Central memory CD4-positive, alpha-beta T cell (primary cell): ENCODE measurements at places on chromosomes 5 and 9.

DNA sequence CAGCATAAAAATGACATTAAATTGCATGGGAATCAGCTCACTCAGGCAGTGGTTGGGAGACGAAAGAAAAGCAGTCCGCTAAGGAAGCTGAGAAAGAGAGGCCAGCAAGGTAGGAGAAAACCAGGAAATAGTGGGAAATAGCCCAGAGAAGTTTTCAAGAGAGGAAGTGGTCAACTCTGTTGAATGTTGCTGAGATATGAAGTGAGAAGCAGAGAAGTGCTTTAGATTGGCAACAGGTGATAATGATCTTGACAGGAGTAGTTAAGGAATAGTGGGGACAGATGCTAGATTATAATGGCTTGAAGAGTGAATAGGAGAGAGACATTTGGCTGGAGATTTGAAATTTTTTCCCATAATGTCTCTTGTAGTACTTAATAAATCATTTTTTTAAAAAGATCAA is 30.8 kb downstream of the CNTRL start:
- no peak for DNase-seq

GRCh38 chr9:108049671-108050494 is 560.3 kb upstream of the KLF4 start:
- DNase-seq, result no peak

DNA sequence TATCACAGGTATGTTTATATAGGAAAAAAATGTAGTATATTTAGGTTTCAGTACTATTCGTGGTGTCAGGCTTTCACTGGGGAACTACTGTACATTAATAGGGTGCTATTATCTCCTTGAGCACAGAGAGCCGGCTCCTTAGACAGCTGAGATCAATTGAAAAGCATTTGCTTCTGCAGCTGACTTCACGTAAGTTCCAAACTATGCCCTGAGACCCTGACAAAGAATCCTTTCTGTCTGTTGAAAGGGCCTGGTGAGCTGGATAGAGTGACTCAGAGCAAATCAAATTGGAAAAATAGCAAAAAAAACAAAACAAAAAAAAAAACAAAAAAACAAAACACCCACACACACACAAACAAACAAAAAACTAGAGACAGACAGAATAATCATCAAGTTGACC is 652.0 kb downstream of the MTRR start:
- no peak for DNase-seq

DNA sequence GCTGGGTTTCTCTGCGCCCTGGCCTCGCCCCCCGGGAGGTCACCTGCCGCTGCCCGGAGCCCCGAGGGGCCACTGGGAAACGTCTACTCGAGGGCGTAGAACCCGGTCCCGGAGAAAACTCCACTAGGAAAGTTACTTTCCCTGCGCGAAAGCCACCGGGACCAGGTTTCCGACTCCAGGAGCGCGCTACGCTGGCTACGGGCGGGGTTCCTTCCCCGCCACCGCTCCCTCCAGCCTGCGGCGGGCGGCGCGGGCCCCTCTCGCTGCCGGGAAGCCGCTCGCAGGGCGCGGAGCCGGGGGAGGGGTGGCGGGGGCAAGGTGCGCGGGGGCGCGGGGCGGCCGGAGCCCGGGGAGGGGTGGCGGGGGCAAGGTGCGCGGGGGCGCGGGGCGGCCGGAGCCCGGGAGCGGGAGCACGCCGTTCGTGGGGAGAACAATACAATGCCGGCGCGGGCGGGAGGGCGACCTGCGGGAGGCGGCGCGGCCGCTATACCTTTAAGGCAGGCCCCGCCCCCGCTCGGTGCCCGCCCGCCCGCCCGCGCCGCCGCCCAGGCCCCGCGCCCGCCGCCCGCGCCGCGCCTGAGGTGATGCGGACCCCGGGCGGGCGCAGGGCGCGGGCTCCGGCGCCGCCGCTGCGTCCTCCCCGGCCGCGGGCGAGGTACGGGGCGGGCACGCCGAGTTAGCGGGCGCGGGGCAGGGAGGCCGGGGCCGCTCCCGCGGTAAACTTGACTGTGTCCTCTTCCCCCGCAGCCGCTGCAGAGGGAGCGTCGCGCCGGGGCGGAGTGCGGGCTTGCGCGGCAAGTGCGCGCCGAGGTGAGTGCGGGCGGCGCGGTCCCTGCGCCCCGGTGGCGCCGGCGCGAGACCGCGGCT is 278.1 kb downstream of the AOPEP start:
- peak; percentile 12 for DNase-seq

- no peak for DNase-seq
Measured at GRCh38 chr5:157379983-157380382, 80.0 kb upstream of the NIPAL4 start.
